SK-N-SH treated with all-trans-retinoic acid at 6 μM for 48 hours (cell line): ENCODE measurements at places on chromosomes 2 and 18.

DNA sequence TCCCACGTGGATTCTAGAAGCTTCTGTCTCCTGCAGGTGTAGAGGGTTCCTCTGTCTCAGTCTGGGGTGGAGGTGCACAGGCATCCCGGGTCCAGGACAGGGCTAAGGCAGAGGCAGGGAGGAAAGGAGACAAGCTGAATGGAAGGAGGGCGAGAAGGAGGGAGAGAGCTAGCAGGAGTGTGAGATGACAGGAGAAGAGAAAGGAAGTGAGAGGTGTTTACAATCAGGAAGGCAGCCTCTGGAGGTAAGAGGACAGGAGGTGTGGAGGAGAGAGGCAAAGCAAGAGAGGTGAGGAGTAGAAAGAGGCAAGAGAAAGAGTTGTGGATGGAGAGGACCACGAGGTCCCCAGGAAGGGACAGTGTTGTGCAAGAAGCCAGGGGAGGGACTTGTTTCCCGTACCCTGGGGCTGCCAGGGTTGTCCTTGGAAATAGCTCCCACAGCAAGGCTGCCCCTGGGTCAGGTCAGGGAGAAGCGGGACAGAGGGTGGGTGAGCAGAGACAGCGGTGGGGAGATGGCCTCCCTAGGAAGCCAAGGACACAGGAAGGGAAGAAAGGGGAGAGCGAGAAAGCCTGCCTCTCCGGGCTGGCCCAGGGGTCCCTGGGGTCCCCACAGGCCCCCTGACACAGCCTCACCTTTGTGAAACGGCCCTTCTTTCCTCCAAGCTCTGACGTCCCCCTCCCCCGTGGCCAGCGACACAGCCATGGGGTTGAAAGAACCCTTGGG lies 136.9 kb downstream of the CYP26B1 start:
- ATAC-seq, result no peak

DNA sequence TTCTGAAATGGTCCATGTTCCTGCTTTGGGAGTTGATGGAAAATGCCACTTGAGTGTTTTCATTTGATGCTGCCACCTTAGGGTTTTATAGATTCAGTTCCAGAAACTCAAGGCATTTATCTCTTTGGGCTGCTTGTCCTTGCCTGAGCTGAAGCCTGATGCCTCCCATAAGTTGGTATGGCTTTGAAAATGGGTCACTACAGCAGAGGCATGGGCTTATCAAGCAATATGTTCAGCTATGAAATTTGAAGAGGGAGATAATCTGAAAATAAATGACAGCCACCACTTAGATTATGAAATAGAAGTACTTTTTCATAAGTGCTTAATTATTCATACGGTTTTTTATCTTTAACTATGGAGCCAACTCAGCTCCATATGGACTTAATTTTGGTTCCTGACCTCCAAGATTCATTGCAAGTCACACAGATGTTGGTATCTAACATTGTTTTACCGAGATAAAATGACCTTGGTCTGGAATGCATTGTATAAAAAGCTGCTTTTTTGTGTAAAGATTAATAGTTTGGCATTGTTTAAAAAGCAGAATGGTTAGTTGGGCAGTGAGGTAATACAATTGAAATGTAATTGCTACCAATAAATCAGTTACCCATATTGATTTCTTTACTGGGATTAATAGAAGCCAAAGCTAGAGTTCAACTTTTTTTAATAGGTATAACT lies 4.5 kb downstream of the SLC14A1 start:
- peak; percentile 76 for ATAC-seq

DNA sequence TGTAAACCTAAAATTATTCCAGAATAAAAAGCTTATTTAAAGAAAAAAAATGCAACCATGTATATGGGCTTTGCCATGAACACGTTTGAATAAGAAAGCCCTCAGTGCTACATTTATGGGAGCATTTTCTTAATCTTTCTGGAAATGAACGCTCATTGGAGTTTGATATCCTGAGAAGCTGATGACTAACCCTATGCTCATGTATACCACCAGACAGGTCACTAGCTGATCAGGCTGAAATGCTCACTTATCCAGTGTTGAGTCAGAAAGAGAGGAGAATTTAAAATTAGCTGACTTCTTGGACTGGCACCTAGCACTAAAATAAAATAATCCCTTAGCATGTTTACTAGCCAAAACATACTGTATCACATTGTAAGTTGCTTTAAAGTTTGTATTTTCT lies 254.9 kb upstream of the SIX3 start:
- peak; percentile 92 for ATAC-seq

GRCh38 chr2:224724331-224724730 lies 8.2 kb upstream of the CCDC195 start:
- peak; percentile 39; the same call in 1 of the 3 replicates for ATAC-seq

DNA sequence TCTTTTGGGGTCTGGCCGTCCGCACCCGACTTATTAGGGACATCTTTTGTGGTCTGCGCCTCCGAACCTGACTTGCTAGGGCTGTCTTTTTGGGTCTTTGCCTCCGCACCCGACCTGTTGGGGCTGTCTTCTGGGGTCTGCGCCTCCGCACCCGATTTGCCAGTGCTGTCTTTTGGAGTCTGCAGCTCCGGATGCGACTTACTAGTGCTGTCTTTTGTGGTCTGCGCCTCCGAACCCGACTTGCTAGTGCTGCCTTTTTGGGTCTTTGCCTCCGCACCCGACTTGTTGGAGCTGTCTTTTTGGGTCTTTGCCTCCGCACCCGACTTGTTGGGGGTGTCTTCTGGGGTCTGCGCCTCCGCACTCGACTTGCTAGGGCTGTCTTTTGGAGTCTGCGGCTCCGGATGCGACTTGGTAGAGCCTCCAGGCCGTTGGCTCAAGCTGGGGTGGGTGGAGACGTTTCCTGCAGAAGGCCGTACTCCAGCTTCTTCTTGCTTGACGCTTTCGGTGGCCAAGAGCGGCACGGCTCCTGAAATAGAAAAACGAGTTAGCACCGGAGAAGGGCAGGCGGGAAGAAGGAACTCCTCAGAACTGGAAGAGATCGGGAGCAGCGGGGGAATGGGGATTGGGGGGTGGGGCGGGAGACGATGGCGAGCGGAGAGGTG lies 498 bp downstream of the TGOLN2 start:
- ATAC-seq, result peak; percentile 53

- no peak for ATAC-seq
Measured at GRCh38 chr2:113876503-113877387, 13.1 kb upstream of the ACTR3 start.

DNA sequence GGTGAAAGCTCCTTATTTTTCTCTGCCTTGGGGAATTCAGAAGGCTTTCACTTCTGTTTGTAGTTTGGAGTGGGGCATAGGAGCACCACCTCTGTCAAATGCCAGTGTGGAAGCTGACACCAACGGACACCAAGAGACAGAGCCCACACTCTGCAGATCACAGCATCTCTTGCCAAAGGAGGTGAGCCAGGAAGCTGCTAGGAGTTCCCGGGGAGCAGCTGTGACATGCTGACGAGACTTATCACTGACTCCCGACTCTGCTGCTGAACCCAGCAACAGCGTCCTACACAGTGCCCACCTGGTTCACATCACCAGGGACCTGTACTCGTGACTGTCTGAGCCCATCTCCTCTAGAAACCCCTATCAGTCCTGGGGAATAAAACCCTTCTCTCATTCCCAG lies 8.1 kb downstream of the TEX51 start:
- no peak for ATAC-seq

DNA sequence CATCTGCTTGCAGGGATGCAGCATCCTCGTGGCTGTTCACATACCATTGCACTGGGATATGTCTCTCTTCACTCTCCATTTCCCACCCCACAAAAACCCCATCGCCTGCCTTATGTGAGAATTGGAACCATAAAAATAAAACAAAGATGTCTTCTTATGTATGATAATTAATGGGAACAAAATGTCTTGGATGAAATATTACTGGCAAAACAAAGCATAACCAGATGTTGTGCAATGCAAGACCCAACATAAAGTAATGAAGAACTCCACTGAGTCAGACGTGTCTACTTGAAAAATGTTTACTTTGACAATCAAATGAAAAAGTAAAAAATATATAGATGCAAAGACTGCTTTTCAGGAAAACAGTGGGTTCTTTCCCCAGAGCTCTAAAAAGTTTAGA lies 611.3 kb upstream of the SYT4 start:
- no peak for ATAC-seq

DNA sequence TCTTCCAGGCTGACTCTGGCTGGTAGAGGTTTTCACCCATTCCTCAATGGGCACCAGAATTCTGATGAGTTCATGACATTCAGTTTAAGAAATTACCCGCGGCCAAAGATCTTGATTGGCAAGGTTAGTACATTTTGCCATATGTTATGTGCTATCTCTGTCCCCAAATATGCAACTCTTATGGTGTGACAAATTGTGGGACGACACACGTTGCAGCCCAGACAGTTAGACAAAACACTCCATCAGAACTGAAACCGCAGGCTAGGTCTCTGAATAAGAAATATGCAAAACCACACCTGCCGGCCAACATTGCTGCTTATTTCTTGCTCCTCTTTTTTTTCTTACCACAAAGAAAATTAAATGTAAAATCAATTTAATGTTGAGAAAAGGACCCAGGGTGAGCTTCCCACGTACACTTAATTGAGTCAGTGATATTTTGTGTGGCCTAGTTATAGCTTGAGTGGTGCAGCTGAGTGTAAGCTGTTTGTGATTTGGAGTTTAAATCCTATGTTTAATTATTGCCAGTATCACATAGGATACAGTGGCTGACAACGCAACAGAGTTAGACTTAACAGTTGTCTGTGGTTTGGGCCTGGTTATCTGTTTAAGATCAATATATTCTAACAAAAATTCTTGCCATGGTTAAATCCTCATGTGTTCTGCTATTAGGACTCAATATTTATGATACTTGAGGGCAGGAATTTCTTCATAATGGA lies 35.7 kb upstream of the LTBP1 start:
- ATAC-seq, result no peak

DNA sequence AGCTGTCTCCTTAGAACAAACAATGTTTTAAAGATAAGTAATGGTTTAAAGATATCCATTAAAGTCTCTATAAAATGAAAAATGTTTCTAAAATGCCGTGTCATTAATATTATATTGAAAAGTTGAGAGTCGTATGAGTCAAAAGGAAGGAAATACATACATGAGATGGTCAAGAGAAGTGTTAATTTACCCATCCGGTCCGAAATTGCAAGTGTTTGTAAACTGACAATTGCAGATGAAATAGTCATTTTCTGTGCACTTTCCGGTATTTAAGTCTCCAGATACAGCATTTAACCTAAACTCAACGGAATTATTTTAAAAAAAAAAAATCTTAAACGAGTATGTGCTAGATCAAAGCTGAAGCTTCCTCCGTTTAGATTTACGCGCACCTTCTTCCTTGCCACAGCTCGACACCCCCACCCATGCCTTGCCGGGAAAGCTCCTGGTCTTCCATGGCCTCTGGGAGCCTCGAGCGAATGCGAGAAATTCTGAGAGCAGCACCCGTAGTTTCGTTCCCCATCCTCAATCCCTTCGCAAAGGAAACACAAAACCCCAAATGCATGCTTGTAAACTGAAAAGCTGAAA lies 1.8 kb downstream of the DSC3 start:
- ATAC-seq, result no peak

- peak; percentile 20; the same call in 2 of the 3 replicates for ATAC-seq
Measured at GRCh38 chr18:59324623-59324971, 6.1 kb upstream of the CPLX4 start.

DNA sequence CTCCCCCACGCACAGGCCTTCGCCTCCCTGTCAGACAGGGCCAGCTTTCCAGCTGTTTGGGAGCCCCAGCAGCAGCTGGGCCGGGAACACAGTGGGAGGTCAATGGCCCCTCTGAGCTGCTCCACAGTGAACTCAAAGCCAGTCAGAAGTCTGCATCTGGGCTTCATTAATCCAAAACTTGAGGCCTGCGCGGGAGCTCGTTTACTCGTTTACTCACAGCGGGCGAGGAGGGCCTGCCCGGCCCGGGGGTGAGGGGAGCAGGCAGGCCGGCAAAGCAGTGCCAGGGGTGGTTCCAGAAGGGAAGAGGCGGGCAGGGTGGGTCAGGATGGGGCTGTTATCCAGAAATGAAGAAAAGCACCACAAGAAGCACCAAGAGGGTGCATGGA lies 36.8 kb upstream of the SEMA4C start:
- ATAC-seq, result no peak

GRCh38 chr2:48284621-48285212 lies 245.2 kb upstream of the STON1 start:
- no peak for ATAC-seq

DNA sequence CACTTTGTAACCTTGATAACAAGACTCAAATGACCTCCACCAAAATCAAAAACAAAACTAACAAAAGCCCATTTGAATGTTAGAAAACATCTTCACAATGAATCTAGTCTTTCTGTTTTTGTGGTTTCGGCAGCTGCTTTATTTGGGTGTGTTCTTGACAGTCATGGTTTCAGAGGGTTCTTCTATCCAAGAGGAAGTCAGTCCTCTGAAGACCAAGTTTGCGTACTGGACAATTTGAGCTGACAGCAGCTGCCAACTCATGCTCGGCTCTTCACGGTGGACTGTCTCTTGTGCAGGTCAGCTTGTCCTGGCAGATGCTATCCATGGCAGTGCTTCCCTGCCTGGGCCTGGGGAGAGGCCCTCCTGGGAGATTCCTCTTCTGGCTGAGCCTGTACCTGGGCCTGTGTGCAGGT lies 91.0 kb downstream of the TMEM17 start:
- ATAC-seq, result no peak

DNA sequence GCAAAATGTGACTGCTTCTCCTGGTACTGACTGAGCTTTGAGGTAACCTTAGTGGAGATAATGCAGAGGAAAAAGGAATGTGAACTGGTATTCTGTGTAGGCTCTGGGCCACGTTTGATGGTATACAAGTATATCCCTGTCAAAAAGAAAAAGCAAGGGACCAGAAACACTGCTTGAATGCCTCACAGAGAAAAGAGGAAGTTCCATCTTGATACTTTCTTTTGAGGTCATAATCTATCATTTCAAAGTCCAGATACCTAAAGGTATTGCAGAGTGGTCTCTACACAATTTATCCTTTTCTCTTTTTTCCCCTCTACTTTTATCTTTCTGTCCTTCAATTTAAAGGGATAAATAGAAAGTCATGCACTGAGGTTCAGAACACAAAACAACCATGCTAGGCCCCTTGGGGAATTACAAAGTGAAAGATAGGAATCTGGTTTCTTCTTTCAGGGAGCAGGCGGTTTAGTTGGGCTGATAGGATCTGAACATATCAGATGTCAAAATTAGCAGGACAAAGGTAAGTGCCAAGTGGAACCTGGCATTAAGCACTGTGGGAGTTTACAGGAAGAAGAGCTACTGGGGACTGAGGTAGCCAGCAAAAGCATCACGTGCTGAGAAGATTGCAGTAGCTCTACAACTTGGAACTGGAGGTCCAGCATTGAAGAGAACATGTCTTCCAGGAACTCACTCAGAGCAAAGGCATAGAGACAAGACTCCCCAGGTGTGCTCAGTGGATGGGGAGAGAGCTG lies 121.2 kb downstream of the LYPD6 start:
- ATAC-seq, result no peak

DNA sequence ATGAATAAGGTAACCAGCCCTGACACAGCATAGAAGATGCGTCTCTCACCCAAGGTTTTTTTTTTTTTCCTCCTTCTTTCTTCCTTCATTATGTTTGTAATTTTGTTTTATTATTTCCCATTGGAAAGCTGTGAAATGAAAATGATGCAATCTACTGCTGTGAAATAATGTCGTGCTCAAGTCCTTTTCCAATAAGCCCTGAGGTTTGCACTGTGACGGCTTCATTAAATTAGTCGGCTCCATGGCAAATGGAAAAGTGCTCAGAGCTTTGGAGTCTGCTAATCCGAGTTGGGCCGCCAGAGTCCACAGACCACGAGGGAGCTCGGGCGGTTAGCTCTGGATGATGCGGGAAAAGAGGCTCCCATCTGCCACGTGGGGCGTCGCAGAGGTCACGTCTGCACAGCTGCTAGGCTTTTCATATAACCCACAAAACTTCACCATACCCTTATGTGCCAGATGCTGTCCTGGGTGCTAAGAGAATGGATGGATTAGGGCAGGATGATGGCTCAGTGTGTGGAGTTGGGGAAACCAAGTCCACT lies 92.3 kb upstream of the CAPN13 start:
- no peak for ATAC-seq
